Left cardiac atrium (tissue), 4 donors: ENCODE measurements at places on chromosomes 11 and 22.

DNA sequence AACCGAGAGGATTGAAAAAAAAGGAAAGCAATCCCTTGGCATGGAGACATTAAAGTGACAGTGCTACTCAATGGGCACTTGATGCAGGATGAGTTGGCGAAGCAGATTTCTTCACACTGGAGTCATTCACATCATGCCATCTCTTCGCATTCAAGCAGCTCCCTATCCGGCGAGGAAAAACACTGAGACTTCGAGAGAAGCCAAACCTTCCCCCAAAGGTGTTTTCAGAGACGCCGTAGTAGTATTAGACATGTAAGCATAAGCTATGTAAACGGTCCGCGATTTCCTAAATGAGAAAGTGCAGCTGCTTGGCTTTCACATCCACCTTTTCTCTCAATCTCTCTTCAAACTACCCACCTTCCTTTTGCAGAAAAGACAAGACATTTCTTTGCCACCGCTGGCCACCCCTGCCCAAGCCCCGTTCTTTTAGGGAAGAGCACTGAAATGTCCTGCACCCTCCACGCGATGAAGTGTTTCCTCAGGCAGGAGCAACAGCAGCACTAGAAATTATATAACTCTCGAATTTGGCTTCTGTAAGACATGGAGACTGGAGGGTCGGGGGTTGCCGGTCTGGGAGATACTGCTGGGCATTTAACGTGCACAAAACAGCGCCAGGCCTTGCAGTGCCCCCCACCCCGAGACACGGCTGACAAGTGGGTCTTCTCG lies at the start of gene DLG2:
TSS of gene DLG2 (minus strand) at position 13 of the 666 bp plus-strand sequence.
- no peak for DNase-seq

DNA sequence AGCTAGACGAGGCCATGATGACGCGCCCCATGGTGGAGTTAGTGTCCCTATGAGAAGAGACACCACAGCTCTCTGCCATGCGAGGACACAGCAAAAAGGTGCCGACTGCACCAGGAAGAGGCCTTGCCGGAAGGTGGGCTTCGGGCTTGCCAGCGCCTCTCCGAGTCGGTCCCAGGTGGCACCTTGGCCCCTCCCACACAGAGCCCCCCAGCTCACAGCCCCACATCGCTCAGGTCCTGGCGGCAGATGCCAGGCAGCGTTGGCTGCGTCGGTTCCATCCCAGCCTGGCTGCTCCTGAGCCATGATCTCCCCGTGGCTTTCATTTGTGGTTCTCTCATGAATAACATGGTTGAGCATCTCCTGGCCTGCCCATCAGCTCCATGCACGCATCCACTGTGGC lies 24.0 kb downstream of the CHID1 start:
- no peak for DNase-seq

- no peak for DNase-seq
Observed at GRCh38 chr11:26271666-26272065, 60.3 kb upstream of the ANO3 start.

GRCh38 chr22:23553924-23554870 lies 25.9 kb downstream of the IGLL1 start:
- DNase-seq, result no peak

- no peak for DNase-seq
Observed at GRCh38 chr11:104725796-104726408, 172.4 kb downstream of the CASP12 start.

GRCh38 chr22:43814264-43814663 lies 2.2 kb upstream of the EFCAB6 start:
- no peak for DNase-seq

DNA sequence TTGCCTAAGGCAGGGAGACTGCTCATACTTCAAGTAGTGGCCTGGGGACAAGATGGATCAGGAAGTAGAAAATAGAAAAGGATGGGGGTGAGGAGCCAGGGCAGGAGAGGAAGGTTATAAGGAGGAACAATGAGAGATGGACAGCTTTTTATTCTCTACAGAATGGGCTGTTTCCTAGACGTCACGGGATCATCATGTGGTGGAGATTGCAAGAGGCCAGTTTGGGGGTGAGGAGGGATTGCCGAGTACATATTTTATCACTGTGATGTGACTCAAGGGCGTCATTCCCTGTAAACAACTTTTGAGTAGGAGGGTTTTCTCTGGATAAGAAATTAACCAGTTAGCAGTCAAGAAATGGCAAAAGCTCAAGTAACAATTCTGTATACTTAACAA lies 406.3 kb downstream of the ETS1 start:
- no peak for DNase-seq

GRCh38 chr11:110479108-110480101 lies 49.7 kb downstream of the FDX1 start:
- DNase-seq, result no peak

DNA sequence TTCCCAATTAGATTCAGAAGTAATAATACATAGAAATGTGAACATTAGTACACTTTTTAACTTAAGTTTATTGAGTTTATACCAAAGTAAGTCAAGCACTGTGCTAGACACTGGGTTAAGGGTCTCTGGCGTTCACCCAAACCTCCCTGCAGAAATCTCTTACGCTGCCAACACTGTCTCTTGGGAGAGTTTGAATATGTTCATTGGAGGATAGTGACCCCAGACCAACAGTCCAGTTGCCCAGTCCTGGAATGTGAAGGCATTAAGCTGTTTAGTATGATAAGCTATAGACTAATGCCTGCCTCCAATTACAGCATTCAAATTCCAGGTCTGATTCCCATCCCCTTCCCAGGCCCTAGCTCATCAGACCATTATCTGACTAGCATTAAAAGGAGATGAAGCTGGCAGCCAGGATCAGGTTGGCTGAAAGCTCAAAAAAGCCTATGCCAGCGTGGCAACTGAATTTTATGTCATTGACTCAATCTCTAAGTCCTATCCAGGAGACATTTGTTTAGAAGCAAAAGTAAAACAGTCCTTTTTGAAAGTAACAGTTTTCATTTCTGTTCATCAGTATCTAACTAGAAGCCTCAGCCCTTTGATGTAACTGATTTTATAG lies 77.8 kb downstream of the SFI1 start:
- no peak for DNase-seq

DNA sequence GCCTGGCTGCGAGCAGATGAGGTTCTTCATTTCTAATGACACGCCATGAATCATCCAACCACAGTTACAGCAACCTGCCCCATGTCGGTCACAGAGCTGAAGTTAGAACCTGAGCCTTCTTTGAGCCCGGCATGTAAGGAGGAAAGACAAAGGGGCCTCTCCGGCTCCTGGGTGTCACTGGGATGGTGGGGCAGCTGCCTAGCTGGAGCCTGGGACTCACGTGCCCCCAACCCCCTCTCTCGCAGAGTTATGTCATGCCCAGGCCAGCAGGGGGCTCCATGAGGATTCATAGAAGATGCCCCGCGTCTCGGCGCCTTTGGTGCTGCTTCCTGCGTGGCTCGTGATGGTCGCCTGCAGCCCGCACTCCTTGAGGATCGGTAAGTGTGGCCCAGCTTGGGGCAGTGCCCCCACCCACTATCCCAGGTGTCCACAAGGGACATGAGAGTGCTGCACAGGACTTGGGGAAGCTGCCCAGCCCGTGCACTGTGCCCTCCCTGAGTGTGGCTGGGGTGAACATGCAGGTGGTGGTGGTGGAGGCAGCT lies 148.5 kb downstream of the GRIK4 start:
- DNase-seq, result peak; percentile 29

GRCh38 chr22:20025401-20026203 lies 4.7 kb downstream of the TANGO2 start:
- DNase-seq, result no peak

- DNase-seq, result no peak
Observed at GRCh38 chr11:23797624-23798419, 699.0 kb upstream of the LUZP2 start.

- DNase-seq, result no peak
Observed at GRCh38 chr11:125505492-125506080, 9.5 kb upstream of the FEZ1 start.

DNA sequence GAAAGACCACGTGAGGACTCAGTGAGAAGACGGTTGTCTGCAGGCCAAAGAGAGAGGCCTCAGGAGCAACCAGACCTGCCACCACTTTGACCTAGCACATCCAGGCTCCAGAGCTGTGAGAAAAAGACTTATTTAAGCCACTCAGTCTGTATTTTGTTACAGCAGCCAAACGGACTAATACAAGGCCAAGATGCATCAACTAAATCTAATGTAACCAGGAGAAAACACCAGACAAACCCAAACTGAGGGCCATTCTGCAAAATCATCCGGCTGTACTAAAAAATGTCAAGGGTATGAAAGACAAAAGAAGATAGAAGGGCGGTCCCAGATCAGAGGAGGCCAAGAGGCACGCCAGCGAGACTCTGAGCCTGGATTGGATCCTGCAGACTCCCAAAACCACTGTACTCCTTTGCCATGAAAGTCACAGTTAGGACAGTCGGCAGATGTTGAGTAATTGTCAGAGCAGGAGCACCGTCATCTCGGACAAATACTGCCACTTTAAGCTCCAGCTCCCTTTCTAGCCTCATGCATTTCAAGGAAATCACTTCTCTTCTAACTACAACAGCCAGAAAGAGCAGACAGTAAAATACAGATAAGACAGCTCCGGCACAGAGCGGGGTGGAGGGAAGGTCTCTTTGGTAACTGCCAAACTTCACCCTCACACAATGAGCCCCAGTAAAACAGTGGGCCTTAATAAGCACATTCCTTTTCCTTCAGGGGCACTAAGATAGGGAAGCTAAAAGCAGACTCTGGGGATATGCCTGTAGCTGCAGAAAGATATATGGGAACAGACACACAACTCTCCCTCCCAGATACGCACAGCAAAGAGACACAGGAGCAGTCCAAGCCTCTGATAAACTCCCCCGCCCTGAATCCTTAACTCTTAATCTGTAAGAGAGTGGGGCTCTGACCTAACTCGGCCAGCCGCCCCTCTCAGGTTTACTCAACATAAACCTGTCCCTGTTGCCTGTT lies 3.5 kb upstream of the ZP1 start:
- no peak for DNase-seq

DNA sequence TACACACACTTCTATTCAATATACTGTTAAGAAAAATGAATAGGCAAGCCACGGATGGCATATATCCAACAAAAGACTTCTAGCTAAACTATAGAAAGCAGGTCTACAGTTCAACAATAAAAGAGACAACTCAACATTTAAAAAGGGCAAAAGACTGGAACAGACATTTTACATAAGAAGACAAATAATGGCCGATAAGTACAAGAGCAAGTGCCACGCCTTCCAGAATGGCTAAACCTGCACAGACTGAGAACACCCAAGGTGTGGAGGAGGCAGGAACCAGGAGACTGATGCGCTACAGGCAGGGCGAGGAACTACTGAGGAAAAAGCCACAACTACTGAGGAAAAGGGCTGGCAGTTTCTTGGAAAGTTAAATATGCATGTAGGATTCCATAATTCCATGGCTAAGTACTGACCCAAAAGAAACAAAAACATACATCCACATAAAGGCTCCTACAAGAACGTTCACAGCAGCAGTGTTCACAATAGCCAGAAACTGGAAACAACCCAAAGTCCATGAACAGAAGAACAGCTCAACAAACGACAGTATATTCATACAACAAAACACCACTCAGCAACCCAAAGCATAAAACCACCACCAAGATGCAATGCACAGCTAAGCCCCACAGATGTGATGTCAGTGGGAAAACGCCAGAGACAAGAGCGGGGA lies 9.6 kb upstream of the MOB2 start:
- DNase-seq, result no peak

DNA sequence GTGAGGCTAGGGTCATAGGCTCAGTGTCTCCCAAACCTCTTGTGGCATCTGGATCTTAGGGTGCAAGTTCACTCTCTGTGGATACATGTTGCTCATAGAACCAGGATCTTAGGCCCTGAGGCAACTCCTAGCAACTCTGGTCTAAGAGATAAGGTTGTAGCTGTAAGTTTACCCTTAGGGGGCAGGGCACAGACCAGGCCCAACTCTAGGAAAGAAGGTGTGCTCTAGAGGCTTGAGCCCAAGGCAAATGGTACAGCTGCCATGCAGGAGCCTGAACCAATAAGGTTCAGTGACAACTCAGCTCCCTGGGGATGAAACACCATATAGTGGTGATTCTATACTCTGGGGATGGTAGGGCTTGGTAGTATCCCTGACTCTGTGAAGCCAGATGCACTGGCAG lies 17.8 kb downstream of the CALCB start:
- DNase-seq, result no peak

GRCh38 chr11:34907934-34908593 lies 8.1 kb downstream of the APIP start:
- DNase-seq, result no peak

- no peak for DNase-seq
Observed at GRCh38 chr11:128093689-128094088, 493.7 kb downstream of the ETS1 start.

GRCh38 chr11:94297985-94298576 lies 6.3 kb upstream of the IZUMO1R start:
- no peak for DNase-seq

DNA sequence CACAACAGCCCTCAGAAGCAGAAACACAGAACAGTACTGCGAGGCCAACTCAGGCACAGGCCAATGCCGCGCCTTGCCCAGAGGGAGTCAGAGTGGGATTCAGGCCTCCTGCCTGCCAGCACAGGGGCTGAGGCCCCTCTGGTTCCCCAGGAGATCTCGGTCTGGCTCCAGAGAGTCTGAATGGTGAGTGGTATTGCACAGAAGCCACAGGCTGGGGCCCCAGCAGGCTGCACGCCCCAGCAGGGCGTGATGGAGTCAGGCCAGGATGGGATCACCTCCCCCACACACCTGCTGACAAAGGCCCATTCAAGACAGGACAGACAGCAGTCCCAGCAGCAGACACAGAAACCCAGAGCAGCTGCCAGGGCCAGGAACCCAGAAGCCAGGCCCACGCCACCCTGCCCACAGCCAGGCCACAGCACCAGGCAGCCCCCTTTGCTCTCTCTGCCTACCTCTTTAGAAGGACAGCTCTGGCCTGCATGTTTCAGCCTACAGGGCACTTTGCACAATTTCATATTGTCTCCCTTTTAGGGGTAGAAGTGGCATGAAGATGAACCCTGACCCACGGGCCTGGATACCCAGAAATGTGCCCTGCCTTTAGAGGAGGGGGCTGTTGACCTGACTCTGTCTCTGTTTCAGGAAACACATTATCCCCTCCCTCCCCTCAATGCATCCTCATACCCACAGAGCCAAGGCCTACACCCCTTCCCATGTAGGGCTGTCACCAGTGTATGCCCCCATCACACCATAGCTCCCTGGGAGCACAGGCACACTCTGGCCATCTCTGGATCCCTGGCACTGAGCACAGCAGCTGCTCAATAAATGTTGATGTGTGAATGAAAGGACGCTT lies 6.1 kb downstream of the FXYD6 start:
- DNase-seq, result no peak

- DNase-seq, result no peak
Observed at GRCh38 chr11:14614091-14614622, 29.4 kb upstream of the PDE3B start.

DNA sequence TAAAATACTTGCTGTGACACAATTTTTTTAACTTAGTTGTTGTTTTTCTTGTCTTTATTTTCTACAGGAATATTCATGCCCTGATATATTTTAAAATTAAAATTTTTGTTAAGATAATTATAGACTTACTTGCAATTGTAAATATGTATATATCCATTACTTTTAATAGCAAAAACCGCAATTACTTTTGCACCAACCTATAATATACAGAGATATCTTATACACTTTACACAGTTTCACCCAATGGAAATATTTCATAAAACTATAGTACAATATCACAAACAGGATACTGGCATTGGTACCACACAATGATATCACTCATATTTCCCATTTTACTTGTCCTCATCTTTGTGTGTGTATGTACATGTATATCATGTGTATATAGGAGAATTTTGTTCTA lies 188.8 kb downstream of the DLG2 start:
- no peak for DNase-seq
